Urinary bladder (tissue), 4 donors: ENCODE measurements at places on chromosomes 11 and 22. TPM values are rescaled to one million over a fixed set of nuclear protein-coding genes. Genes with fewer than 3 reads are reported as not detected.
A peak's percentile ranks its signal among the peaks of the same experiment; 100 is the strongest.

GRCh38 chr11:96331699-96332116 lies 11.3 kb downstream of the MAML2 start:
- no peak for DNase-seq

Gene SIK3
- polyA plus RNA-seq: 17.2 TPM

GRCh38 chr11:106495046-106495445 lies 417.6 kb downstream of the AASDHPPT start:
- no peak for DNase-seq

GRCh38 chr22:39554151-39554550 lies 16.4 kb upstream of the CACNA1I start:
- no peak for DNase-seq

GRCh38 chr11:126355926-126356897 lies 726 bp downstream of the ST3GAL4 start:
- DNase-seq: no peak

GRCh38 chr11:119380160-119380826 lies 1.2 kb downstream of the USP2 start:
- DNase-seq: no peak

DNA sequence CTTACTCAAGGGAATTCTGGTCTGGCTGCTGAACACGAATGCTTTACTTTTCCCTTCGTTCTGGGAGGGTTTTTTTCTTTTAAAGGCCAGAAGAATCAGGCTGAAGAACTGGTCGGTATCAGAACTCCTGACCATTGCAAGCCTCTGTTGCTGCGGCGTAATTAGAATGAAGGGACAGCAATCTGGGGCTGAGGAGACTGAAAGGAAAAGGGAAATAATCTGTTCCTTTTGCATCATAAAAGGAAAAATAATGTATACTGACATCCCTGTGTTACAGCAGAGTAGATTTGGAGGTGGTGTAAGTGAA lies 670 bp downstream of the SC5D start:
- peak; percentile 10 for DNase-seq

Gene BTBD18
- polyA plus RNA-seq: not detected

DNA sequence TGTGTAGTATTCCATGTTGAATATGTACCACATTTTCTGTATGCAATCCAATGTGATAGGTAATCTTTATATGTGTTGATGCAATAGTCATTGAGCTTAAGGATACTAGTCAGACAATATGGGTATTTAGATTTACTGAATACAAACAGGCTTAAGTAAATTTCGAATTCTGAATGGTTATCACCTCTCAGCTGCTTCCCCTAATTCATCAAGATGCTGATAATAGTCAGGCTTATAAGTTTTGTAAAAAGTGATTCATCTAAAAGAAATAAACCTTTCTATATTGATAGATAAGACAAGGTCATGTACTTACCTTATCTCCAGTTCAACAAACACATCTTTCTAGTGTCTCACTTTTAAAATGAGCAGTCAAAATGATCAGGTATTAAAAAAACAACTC lies 205.5 kb downstream of the CASP12 start:
- DNase-seq: no peak

- no peak for DNase-seq
Measured at GRCh38 chr11:88704485-88704884, 361.3 kb downstream of the GRM5 start.

Gene SLC5A1
- polyA plus RNA-seq: not detected

Gene TMA7B
- polyA plus RNA-seq: not detected

GRCh38 chr11:77411137-77411707 lies 62.7 kb downstream of the PAK1 start:
- DNase-seq: no peak
